ENCODE measurements at places on chromosomes 7 and 10.
A peak's percentile ranks its signal among the peaks of the same experiment; 100 is the strongest.

DNA sequence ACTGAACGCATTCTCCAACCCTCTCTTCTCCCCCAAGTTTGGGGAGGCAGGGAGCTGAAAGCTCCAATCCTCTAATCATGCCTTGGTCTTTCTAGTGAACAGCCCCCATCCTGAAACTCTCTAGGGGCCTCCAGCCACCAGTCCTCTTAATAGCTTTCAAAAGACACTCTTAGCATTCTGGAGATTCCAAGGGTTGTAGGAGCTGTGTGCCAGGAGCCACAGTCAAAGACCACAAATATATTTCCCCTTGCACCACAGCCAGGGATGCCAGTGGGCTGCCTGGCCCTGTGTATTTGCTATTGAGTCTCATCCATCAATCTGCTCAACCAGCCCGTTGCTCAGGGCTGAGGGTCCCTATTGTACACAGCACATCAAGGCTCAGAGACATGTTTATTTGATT lies 18.5 kb upstream of the MLXIPL start:
- DNase-seq = no peak

DNA sequence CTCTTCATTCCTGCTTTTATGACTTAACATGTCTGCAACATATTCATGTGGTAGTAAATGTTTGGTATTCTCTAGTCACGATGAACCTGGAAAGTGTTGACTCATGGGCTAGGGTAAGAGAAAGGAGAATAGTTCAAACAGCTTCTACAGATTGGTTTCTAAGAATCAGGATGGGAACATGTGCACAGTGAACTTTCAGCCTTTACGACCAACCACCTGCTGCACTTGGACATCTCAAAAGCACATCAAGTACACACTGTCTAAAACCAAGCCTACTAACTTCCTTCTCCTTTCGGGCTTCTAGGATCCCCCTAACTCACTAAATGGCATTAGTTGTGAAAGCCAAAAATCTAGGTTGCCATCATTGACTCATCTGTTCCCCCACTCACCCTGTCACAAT lies 85.5 kb downstream of the CUL2 start:
- no peak for DNase-seq

DNA sequence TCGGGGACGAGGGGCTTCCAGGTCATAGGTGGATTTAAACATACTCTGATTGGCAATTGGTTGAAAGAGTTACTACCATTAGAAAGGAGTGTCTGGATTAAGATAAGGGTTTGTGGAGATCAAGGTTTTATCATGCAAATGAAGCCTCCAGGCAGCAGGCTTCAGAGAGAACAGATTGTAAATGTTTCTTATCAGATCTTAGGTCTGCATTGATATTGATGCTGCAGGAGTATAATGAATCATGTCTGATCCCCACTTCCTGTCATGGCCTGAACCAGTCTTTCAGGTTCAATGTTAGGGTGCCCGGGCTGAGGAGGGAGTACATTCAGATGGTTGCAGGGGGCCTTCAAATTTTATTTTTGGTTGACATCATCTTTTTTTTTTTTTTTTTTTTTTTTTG lies 51.4 kb downstream of the SH3PXD2A start:
- no peak for DNase-seq

DNA sequence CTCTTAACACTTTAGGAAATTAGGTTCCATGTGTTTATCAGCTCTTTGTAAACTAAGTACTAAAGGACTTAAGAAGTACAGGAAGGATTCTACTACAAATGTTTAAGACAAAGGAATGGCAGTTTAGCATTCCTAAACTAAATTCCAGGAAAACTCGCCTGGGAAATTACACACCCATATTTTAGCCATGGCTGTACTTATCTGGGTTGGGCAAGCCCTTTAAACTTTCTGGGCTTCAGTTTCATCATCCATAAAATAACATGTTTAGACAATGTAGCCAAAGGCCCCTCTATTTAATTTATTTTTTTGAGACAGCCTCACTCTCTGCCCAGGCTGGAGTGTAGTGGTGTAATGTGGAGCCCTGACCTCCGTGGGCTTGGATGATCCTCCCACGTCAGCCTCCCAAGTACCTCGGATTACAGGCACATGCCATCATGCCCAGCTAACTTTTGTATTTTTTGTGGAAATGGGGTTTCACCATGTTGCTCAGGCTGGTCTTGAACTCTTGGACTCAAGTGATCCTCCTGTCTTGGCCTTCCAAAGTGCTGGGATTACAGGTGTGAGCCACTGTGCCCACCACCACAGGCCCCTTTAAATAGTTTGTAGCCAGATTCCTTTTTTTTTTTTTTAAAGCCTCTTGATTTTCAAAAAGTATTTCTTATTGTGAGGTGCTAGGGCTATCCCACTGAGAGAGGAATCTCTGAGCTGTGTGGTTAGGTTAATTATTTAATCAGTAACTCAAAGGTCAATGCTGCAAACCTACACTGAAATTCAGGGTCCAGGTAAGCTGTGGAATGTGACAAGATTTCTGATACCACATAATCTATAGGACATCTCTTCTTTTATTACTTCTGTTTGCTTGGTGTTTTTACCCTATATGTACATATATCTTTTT lies 32.1 kb downstream of the TMEM60 start:
- DNase-seq = no peak

GRCh38 chr10:4176500-4177281 lies 391.7 kb upstream of the KLF6 start:
- DNase-seq = no peak

DNA sequence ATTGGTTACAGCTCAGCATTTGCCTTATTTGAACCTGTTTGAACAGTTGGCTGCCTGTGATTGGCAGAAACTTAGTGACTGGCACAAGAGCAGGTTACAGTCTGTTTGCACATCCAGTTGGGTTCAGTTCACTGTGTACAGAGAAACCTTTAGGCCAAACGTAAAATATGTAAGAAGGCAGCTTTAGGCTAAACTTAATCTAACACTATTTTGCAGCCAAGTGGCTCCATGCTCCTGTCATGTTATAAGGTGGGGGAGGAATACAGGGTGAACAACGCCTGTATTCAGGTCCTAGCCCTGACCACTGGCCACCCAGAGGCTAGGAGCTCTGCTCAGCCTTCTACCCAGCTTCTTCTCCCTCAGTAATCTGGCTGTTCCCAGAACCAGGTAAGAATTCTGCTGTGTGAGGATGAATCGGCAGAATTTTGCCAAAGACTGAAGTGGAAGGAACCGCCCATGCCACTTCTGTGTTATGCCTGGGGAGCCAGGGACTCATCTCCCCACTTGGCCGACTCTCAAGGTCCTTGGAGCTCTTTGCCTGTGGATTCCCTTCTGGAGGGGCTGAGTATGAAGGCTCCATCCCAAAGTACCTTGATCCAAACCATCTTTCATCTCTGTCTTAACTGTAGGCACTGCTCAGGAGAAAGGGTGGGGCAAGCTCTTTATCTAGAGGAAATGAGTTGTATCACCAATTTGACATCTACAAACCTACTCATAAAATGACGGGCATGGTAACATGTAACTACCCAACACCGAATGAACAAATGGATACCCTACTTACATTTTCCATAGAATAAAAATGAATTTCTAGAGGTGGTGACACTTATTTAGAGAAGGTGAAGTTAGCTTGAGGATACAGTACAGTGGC lies 164.4 kb upstream of the NAMPT start:
- no peak for DNase-seq

DNA sequence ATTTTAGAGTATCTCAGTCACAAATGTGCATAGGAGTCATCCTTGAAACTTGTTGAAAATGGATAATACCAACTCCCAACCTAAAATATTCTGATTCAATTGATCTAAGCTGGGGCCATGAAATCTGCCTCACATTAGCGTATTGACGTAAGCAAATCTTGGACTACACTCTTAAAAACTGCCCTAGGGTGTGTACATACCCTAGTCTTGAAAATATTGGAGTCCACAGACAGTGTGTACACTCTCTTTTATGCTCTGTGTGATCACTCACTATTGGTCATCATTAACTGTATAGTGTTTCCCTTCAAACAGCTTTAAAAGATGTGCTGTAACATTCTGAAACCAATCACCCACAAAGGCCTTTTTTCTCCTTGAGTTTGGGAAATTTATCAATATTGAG lies 102.9 kb upstream of the FERD3L start:
- no peak for DNase-seq

DNA sequence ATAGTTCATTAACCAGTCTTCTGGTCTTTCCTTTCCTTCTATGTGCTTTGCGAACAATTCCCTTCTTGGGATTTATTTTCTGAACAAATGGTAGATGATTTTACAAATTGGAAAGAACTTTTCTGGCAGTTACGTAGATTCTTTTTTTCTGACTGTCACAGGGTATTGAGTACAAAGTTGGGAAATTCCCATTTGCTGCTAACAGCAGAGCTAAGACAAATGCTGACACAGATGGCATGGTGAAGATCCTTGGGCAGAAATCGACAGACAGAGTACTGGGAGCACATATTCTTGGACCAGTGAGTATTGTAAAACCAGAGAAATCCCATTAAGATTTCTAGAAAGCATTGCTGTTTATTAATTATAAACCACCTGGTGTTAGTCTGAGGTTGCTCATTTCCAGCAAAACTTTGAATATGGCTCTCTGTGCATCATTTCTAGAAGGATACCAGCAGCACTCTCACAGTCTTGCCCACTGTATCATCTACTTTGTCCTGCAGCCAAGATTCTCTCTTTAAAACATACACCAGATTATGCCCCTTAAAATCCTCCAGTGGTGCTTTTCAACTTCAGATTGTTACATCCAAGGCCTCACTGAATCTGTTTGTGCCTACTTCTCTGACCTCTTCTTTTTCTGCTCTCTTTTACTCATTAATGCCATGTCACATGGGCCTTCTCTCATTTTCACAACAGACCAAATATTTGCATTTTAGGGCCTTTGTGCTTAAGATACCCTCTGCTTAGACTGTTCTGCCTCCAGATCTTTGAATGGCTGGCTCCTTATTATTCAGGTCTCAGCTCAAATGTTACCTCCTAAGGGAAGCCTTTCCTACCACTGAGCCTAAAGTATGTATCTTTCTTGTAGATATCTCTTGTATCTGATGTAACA lies 27.0 kb downstream of the DLD start:
- DNase-seq = no peak

GRCh38 chr10:129949891-129950291 lies 14.2 kb downstream of the EBF3 start:
- DNase-seq = no peak

GRCh38 chr7:79504607-79505389 lies 51.3 kb upstream of the MAGI2 start:
- DNase-seq = no peak

- DNase-seq = no peak
Measured at GRCh38 chr10:25934621-25935139, 651 bp downstream of the MYO3A start.

- DNase-seq = no peak
Measured at GRCh38 chr7:102284399-102284798, 2.3 kb upstream of the SH2B2 start.

DNA sequence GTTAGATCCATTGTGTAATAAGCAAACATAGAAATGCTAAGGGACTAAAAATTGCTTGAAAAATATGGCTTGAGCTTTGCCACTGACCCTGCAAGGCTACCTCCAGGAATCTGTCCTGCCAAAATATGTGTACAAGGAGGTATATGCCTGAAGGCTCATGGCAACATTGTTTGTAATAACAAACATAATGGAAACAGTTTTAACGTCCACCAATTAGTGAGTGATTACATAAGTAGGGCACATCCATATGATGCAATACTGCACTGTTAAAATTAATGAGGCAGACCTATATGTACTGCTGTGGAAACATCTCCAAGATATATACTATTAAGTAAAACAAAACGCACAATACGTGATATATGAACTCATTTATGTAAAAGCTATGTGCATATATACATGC lies 13.1 kb upstream of the GOT1 start:
- DNase-seq = no peak

- DNase-seq = no peak
Measured at GRCh38 chr7:50848203-50848602, 65.5 kb upstream of the GRB10 start.

- no peak for DNase-seq
Measured at GRCh38 chr10:43749145-43749576, 100.5 kb upstream of the ZNF32 start.

DNA sequence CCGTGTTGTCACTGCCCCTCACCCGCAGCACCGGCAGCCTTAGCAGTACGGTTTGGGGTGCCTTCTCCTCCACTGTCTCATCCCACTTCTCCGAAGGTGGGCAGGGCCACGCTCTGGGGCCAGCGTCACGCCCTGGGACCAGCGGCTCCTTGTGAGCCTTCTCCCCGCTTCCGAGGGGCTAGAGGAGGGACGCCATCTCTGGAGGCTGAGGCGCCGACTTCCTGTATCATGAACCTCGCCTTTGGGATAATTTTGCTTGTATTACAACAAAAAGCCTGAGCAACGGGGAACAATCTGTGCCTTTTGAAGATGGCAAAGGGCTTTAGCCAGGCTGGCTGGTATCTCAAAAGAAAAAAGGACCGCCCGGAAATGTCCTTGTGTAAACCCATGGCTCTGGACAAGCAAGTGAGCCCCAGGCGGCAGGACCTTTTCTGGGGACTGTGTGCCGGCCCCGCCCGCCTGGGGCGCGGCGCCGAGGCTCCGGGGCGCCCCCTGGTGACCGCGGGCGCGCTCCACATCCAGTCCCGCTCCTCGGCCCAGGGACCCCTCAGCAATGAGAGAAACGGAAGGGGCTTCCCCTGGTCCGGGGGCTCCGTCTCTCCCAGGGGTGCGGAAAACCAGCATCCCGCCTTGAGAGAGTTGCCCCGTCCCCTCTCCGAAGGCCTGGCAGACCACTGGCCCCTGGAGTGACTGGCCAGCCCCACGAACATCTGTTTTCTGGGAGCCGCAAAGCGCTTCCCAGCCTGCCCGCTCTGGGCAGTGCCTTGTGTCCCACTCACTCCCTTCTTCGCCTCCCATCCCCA lies 3.8 kb downstream of the DEPP1 start:
- peak; percentile 54 for DNase-seq

DNA sequence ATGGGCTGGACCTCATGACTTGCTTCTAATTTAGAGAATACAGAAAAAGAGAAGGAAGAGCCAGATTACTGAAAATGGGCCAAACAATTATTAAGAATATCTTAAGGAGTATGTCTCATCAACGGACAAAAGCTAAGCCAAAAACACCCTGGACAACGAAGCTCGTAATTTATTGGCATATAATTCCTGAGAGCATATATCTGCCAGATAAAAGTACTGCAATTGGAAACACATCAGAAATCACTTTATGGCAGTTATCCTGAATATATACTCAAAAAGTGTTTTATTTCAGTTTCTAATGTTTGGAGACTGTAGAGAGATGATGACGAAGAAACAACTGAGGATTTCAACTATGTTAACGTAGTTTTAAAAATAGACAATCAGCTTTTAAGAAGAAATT lies 211.8 kb downstream of the CSTF2T start:
- no peak for DNase-seq

All from stimulated activated CD4-positive, alpha-beta T cell treated with anti-CD3 and anti-CD28 coated beads, TNF-alpha, amount 100 ng/mL, for 1 hour (primary cell).